Right atrium auricular region (tissue), 2 donors: ENCODE measurements at places on chromosomes 16 and 17.

GRCh38 chr17:29566473-29567303, at the start of gene ABHD15:
Gene ABHD15 (minus strand): TSS chr17:29567037. CDS start chr17:29566966, 71 bp downstream.
- H3K4me1 ChIP-seq: no peaks in the 10 kb centered on the region
- peak within 1 kb of the TSS; percentile 86 for H3K27ac ChIP-seq
- DNase-seq: peak; percentile 70
- peak within 1 kb of the TSS; percentile 63 for H3K4me3 ChIP-seq

- no peak for DNase-seq
- H3K27ac ChIP-seq: no peak overlapping the region
- H3K4me3 ChIP-seq: no peak overlapping the region
- no peaks in the 10 kb centered on the region for H3K27me3 ChIP-seq
- no peaks in the 10 kb centered on the region for H3K36me3 ChIP-seq
- H3K4me1 ChIP-seq: no peaks in the 10 kb centered on the region
Observed at GRCh38 chr17:53420035-53420641, 402.6 kb upstream of the KIF2B start.

- no peak overlapping the region for H3K4me3 ChIP-seq
- DNase-seq: no peak
- no peaks in the 10 kb centered on the region for H3K4me1 ChIP-seq
- H3K27ac ChIP-seq: no peak overlapping the region
- no peaks in the 10 kb centered on the region for H3K36me3 ChIP-seq
Observed at GRCh38 chr16:57981636-57982035, 10.7 kb upstream of the CNGB1 start.

DNA sequence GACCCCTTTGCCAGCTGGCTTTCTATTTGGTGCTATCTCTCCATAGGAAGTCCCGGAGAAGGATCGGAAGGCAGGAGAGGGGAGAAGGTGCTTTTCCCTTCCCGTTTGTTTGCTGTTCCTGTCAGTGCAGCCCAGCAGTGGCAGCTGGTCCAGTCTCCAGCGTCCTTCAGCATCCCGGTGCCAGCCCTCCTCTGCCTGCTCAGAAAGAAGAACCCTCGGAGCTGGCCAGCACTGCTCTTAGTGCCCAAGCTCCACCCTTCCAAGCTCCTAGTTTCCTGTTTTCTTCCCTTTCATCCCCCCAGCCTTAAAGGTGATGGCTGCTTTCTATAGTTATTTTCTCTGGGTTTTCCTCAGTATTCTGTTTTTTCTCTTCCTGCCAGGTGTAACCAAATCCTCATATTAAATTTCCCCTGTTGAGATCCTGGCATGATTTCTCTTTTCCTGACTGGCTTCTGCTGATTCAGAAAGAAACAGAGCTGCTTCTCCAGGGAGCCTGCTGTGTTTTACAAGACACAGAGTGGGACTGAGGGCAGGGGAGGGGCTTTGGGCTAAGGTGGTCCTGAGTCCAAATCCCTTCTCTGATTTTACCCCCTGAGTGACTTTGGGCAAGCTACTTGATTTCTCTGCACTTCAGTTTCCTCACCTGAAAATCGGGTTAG, 186.8 kb downstream of the COPRS start:
- no peaks in the 10 kb centered on the region for H3K36me3 ChIP-seq
- H3K4me3 ChIP-seq: no peak overlapping the region
- H3K27ac ChIP-seq: no peak overlapping the region
- H3K27me3 ChIP-seq: no peaks in the 10 kb centered on the region
- no peaks in the 10 kb centered on the region for H3K4me1 ChIP-seq
- no peak for DNase-seq

- no peaks in the 10 kb centered on the region for H3K27me3 ChIP-seq
- no peak overlapping the region for H3K27ac ChIP-seq
- H3K4me3 ChIP-seq: no peak overlapping the region
- peaks cover 76% of the 10 kb centered on the region for H3K36me3 ChIP-seq
Observed at GRCh38 chr17:6592173-6592572, 35.8 kb upstream of the PITPNM3 start.

DNA sequence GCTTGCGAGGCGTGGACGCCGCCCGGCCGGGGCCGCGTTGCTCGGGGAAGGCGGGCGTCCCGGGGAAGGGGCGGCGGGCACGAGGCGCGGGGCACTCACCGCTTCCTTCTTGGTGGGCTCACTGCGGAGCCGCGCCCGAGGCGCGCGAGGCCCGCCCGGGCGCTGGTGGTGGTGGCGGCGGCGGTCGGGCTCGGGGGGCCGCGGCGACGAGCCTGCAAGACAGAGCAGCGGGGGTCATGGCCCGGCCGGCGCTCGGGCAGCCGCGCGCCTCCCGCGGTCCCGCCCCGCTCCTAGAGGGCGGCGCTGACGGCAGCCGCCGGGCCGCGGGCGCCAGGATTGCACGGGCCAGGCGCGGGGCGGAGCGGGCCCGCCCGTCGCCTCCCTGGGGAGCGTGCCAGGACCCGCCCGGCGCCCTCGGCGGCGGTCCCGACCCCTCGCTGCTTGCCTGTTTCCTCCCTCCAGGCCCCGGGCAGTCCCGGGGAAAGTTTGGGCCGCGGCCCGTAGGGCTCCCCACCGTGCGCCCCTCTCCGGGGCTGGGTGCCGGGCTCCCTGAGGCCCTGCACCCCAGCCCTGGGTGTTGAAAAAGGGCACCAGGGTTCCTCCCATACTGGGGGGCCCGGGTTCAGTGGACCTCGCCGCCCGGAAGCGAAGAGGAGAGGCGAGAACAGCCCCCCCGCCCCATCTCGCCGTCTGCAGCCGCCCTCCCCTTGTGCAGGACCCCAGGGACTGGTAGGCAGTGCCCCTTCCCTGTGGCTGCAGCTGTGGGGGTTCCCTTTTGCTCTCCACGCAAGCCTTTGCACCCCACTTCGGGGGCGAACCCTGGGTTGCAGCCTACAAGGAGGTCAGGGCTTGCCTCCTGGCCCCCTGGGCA, at the start of gene C16orf74:
C16orf74 (minus strand) TSS at position 270 of the 871 bp plus-strand sequence. CDS start 15,879 bp downstream, outside the sequence.
- no peaks in the 10 kb centered on the region for H3K4me1 ChIP-seq
- DNase-seq: no peak
- peak within 1 kb of the TSS; percentile 66 for H3K4me3 ChIP-seq
- H3K27ac ChIP-seq: no peak within 1 kb of the TSS
- no peaks in the 10 kb centered on the region for H3K27me3 ChIP-seq

GRCh38 chr17:6506679-6507231, 49.6 kb downstream of the PITPNM3 start:
- no peak overlapping the region for H3K27ac ChIP-seq
- H3K27me3 ChIP-seq: no peaks in the 10 kb centered on the region
- H3K4me3 ChIP-seq: no peak overlapping the region
- no peaks in the 10 kb centered on the region for H3K36me3 ChIP-seq
